ENCODE measurements at places on chromosomes 16 and 17.
A peak's percentile ranks its signal among the peaks of the same experiment; 100 is the strongest.

DNA sequence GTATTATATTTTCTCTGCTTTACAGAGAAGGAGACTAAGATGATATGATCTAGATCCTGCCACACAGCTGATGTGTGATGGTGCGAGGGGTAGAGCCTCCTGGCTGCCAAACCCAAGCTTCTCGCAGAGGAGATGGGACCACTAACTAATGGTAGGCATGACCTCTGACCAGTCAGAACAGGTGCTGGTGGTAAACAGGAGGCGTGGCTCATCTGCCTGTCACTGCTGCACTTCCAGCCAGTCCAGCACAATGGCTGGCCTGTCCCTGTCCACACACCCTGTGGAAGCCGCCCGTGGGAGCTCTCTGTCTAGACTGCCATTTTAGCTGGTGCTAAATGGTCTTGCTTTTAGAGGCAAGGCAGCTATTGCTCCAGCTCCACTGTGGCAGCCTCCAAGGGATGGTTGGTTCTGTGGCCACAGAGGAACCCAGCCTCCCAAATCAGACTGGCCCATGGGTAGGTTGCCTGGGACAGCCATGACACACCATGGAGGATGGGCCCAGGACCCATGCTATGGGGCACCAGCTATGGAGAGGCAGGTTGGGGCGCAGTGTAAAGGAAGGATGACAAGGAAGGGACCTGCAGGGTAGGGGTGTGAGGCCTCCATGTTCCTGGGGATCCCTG is 86.7 kb downstream of the KSR1 start:
- no peak for DNase-seq

GRCh38 chr16:68539711-68540239 is 684 bp downstream of the ZFP90 start:
- peak; percentile 49 for DNase-seq

DNA sequence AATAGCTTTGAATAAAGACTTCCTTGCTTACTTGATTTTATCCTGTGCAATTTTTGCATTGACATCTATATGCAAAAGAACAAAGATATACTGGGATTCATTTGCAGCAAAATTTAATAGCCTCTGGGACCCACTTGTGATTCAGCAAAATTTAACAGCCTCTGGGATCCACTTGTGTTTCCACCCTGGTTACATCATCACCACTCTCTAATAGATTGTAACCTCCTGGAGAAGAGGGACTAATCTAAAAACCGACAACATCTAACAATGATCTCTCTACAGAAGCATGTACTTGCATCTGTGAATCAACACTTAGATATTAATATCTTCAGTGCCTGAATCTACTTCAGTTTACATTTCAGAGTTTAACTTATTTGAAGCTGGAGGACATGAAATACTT is 202.0 kb upstream of the CPHXL start:
- no peak for DNase-seq

DNA sequence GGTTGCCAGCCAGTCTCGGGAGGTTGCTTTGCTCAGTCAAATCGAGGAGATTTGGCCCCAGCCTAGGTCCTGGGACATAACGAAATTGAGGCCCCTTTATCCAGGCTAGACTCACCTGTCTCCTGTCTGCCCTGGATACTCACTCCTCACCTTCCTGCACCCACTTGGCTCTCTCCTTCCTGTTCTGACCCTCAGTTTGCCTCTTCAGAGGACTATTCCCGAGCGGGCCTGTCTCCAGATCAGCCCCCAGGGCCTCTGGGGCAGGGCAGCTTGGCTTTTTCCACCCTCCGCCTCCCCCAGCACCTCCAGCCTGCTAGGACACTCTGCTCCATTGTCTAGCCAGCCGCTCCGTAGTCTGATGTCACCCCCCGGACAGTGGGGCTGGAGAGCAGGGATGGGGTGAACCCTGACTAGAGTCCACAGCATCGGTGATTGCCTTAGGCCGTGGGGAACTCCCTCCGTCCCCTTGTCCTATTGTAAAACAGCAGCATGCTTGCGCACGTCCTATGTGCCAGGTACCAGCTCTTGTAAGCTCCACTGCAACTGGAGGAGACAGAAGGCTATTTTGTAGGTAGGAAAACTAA is 8.8 kb downstream of the WFIKKN2 start:
- DNase-seq = no peak

DNA sequence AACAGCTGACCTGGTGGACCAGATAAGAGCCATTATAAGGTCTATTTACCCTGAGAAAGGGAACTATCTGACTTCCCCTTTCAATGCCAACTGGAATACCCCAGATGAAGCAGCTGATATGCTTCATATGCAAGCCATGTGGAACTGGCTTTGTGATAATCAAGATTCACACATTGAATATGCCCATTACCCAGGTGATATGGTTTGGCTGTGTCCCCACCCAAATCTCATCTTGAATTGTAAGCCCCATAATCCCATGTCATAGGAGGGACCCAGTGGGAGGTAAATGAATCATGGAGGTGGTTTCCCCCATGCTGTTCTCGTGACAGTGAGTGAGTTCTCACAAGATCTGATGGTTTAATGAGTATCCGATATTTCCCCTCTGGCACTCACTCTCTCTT is 42.1 kb downstream of the IKZF3 start:
- DNase-seq = no peak

- peak; percentile 25 for DNase-seq
Measured at GRCh38 chr17:27446569-27447301, 9.5 kb upstream of the KSR1 start.

GRCh38 chr17:32862940-32863339 is 14.0 kb downstream of the MYO1D start:
- DNase-seq = no peak

GRCh38 chr17:16419074-16419928 is 3.9 kb downstream of the TRPV2 start:
- peak; percentile 79 for DNase-seq

GRCh38 chr17:80649672-80650330 is 105.2 kb downstream of the RPTOR start:
- DNase-seq = peak; percentile 62

GRCh38 chr17:79046197-79046915 is 22.4 kb downstream of the C1QTNF1 start:
- no peak for DNase-seq

GRCh38 chr17:78905541-78905940 is 2.5 kb upstream of the CEP295NL start:
- DNase-seq = no peak

- DNase-seq = peak; percentile 60
Measured at GRCh38 chr16:20901436-20902112, 1.0 kb downstream of the LYRM1 start.

GRCh38 chr16:12337871-12338655 is 361.5 kb downstream of the SNX29 start:
- no peak for DNase-seq

- peak; percentile 92 for DNase-seq
Measured at GRCh38 chr17:40175928-40176753, 1.1 kb upstream of the RAPGEFL1 start.

- DNase-seq = peak; percentile 42
Measured at GRCh38 chr17:7204828-7205461, 14.7 kb downstream of the DLG4 start.

- DNase-seq = no peak
Measured at GRCh38 chr16:13325396-13325795, 424.0 kb downstream of the SHISA9 start.

- DNase-seq = no peak
Measured at GRCh38 chr17:66843627-66844026, 8.7 kb downstream of the CACNG5 start.

GRCh38 chr17:58421711-58422110 is 4.4 kb upstream of the RNF43 start:
- no peak for DNase-seq

GRCh38 chr16:89371968-89372634 is 118.3 kb downstream of the ANKRD11 start:
- no peak for DNase-seq

- no peak for DNase-seq
Measured at GRCh38 chr16:49443576-49443975, 70.0 kb downstream of the C16orf78 start.

- no peak for DNase-seq
Measured at GRCh38 chr17:79609049-79609589, 1.7 kb downstream of the RBFOX3 start.

DNA sequence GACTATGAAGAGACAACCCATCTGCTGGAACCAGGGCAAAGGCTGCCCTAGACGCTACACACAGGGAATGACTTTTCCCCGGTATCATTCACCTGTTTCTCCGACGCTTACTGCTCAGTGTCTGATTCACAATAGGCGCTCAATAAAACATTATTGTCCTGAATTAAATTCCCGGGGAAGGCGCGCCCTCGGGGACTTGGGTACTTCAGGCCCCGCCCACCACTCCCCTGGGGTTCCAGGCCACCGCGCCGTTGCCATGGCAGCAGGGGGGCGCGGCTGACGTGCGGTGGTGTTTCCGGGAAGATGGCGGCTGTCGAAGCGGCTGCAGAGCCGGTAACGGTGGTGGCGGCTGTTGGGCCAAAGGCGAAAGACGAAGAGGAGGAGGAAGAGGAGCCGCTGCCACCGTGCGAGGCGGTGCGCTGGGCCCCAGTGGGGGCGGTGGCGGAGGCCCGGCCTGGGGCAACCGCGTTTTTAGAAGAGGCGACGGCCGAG is at the start of gene RUNDC1:
TSS of gene RUNDC1 (plus strand) at position 292 of the 492 bp plus-strand sequence. CDS start at position 304, 12 bp downstream.
- DNase-seq = peak; percentile 93

DNA sequence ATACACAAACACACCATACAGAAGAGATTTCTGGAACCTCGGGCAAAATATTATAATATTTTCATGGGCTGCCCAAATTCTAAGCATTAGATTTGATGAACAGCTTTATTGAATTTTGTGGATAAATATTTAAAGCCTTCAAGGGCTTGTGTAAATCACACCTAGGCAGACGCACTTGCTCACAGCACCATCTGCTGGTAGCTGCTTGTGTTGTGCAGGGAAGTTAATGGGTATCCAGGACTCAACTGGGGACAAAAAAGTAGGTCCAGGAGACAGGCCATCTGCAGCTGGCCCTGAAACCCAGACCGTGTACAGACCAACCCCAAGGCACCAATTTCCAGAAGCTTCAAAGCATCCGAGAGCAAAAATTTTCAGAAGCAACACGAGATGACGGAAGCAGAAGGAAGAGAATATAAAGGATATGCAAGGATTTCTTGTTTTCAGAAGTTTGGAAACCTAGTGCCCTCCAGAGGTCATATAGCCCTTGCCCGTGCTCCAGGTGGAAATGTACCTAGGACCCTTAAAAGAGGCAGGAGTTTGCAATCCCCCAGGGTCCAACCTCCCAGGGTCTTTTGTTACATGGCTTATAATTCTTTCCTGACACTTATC is 140.0 kb downstream of the CHD9NB start:
- DNase-seq = peak; percentile 66

DNA sequence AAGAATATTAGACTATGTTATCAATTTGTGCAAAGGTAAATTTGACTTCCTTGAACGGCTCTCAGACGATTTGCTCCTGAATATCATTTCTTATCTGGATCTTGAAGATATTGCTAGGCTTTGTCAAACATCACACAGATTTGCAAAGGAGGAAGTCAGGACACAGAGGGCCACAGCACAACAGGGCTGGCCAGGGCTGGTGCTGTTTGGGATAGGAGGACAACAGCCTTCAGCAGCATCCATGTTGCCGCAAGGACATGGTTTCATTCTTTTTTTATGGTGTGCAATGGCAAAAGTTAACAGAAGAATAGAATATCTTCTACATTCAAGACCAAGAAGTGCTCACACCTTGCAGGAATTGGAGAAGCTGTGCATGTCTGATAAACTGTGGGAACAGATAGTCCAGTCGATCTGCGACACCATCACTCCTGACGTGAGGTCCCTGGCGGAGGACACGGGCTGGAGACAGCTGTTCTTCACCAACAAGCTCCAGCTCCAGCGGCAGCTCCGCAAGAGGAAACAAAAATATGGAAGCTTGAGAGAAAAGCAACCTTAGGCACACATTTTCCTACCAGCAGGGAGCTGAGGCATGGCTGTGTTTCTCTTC is 59.8 kb downstream of the KPNA2 start:
- no peak for DNase-seq

DNA sequence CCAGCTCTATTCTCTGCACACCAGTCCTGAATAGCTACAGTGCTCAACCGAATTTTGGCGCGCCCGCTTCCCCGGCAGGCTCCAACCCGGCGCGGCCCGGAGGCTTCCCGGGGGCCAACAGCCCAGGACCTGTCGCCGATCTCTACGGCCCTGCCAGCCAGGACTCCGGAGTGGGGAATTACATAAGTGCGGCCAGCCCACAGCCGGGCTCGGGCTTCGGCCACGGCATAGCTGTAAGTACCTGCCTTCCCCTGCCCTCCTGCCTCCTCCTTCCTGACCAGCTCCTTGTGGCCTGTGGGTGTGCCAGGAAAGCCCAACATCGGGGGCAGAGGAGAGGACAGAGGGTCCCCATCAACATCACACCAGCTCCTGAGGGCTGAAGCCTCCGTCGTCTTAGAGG is 70.2 kb downstream of the CCDC182 start:
- no peak for DNase-seq

- DNase-seq = no peak
Measured at GRCh38 chr17:78371056-78371455, 7.4 kb upstream of the PGS1 start.

DNA sequence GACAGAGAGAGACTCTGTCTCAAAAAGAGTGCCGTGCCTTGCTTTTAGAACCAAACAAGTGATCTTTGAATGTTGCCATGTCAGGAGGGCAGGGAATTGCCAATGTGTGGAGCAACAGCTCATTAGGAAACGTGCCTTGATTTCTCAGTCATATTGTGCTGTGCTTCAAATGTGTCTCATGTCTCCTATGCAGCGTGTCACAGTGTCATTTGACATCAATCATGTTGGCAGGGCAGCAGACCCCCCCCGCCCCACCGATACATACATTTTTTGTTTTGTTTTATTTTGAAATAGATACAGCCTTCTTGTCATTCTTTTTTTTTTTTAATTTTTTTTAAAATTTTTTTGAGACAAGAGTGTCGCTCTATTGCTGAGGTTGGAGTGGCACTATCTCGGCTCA is 22.1 kb downstream of the MRC2 start:
- DNase-seq = no peak

GRCh38 chr17:47636273-47637030 is 13.3 kb upstream of the KPNB1 start:
- DNase-seq = no peak
